Myometrial cell (primary cell): ENCODE measurements at places on chromosomes 3 and 15. TPM values are rescaled to one million over a fixed set of nuclear protein-coding genes. Genes with fewer than 3 reads are reported as not detected.

The ACP3 gene
- 9.5 and 9.7 TPM in 2 replicates for total RNA-seq

The PROK2 gene
- total RNA-seq: not detected in 2 replicates

The PLEKHO2 gene
- 30.8 and 31.9 TPM in 2 replicates for total RNA-seq

The UBAP1L gene
- total RNA-seq: 0.18 and 0.29 TPM in 2 replicates

The NANOGP8 gene
- total RNA-seq: not detected in 2 replicates

The SPTSSB gene
- not detected in 2 replicates for total RNA-seq

The STAB1 gene
- 0.86 and 1.9 TPM in 2 replicates for total RNA-seq

The LIPH gene
- under 0.01 and 0.53 TPM in 2 replicates for total RNA-seq

The SLC28A1 gene
- total RNA-seq: not detected in 2 replicates

The GHSR gene
- total RNA-seq: not detected in 2 replicates

The SKOR1 gene
- total RNA-seq: under 0.01 TPM in 1 of 2 replicates, not detected in the other

The SLC38A3 gene
- total RNA-seq: not detected in 2 replicates

The CNTN3 gene
- total RNA-seq: 0.58 and 0.71 TPM in 2 replicates

The SHQ1 gene
- 15.1 and 17.3 TPM in 2 replicates for total RNA-seq

The SFMBT1 gene
- 9.9 and 19.6 TPM in 2 replicates for total RNA-seq

The GOLGA8A gene
- 0.29 and 2.5 TPM in 2 replicates for total RNA-seq

The HTR3E gene
- not detected in 2 replicates for total RNA-seq

The MYL3 gene
- total RNA-seq: not detected in 2 replicates

The IL17RD gene
- total RNA-seq: 3.5 and 4.6 TPM in 2 replicates

The C3orf22 gene
- total RNA-seq: not detected in 2 replicates

The TMEM207 gene
- total RNA-seq: not detected in 2 replicates

The CDAN1 gene
- total RNA-seq: 6.7 and 8.9 TPM in 2 replicates

The ANKRD63 gene
- not detected in 2 replicates for total RNA-seq

The RAD18 gene
- 6.1 and 7.4 TPM in 2 replicates for total RNA-seq

The COL6A5 gene
- total RNA-seq: not detected in 2 replicates

The OR5K3 gene
- not detected in 2 replicates for total RNA-seq

The TGM5 gene
- not detected in 2 replicates for total RNA-seq

The ZNF80 gene
- not detected in 2 replicates for total RNA-seq

The THBS1 gene
- total RNA-seq: 114 and 120 TPM in 2 replicates

The ADPRH gene
- 6.1 and 6.9 TPM in 2 replicates for total RNA-seq

The RABL3 gene
- total RNA-seq: 20.2 and 28.0 TPM in 2 replicates

The GOLGA8T gene
- not detected in 2 replicates for total RNA-seq

The TMEM39A gene
- total RNA-seq: 45.0 and 62.2 TPM in 2 replicates

The CLDN18 gene
- not detected in 2 replicates for total RNA-seq

The WDR93 gene
- total RNA-seq: 1.2 TPM in 1 of 2 replicates, not detected in the other

The LHFPL4 gene
- not detected in 2 replicates for total RNA-seq

The FEZF2 gene
- not detected in 2 replicates for total RNA-seq

The ZMAT3 gene
- total RNA-seq: 16.4 and 19.3 TPM in 2 replicates

The CFAP161 gene
- not detected in 2 replicates for total RNA-seq

The SLC12A1 gene
- not detected in 2 replicates for total RNA-seq

The FILIP1L gene
- 35.1 and 40.1 TPM in 2 replicates for total RNA-seq

The MPI gene
- 46.6 and 74.1 TPM in 2 replicates for total RNA-seq

The SLC7A14 gene
- under 0.01 and 0.29 TPM in 2 replicates for total RNA-seq

The C3orf52 gene
- 2.1 and 2.9 TPM in 2 replicates for total RNA-seq

The GTPBP8 gene
- 41.8 and 46.3 TPM in 2 replicates for total RNA-seq

The CCDC39 gene
- not detected in 2 replicates for total RNA-seq

The SHF gene
- total RNA-seq: 2.0 and 7.8 TPM in 2 replicates

The DUOX1 gene
- not detected in 2 replicates for total RNA-seq

The LRRC2 gene
- total RNA-seq: 0.18 TPM in 1 of 2 replicates, not detected in the other

The CD276 gene
- total RNA-seq: 173 and 182 TPM in 2 replicates

The COL8A1 gene
- 114 and 122 TPM in 2 replicates for total RNA-seq

The ATP10A gene
- total RNA-seq: not detected in 2 replicates

The MYEF2 gene
- 2.6 and 5.3 TPM in 2 replicates for total RNA-seq

The HYKK gene
- 1.2 and 2.7 TPM in 2 replicates for total RNA-seq

The ILDR1 gene
- 0.53 TPM in 1 of 2 replicates, not detected in the other for total RNA-seq

The TIMP4 gene
- 12.9 and 21.3 TPM in 2 replicates for total RNA-seq

The DGKG gene
- total RNA-seq: under 0.01 and 1.1 TPM in 2 replicates

The UBA5 gene
- total RNA-seq: 20.2 and 42.9 TPM in 2 replicates

The IL17RE gene
- total RNA-seq: 3.5 and 5.5 TPM in 2 replicates
